GM20000 (cell line): ENCODE measurements at places on chromosomes 4 and X.

DNA sequence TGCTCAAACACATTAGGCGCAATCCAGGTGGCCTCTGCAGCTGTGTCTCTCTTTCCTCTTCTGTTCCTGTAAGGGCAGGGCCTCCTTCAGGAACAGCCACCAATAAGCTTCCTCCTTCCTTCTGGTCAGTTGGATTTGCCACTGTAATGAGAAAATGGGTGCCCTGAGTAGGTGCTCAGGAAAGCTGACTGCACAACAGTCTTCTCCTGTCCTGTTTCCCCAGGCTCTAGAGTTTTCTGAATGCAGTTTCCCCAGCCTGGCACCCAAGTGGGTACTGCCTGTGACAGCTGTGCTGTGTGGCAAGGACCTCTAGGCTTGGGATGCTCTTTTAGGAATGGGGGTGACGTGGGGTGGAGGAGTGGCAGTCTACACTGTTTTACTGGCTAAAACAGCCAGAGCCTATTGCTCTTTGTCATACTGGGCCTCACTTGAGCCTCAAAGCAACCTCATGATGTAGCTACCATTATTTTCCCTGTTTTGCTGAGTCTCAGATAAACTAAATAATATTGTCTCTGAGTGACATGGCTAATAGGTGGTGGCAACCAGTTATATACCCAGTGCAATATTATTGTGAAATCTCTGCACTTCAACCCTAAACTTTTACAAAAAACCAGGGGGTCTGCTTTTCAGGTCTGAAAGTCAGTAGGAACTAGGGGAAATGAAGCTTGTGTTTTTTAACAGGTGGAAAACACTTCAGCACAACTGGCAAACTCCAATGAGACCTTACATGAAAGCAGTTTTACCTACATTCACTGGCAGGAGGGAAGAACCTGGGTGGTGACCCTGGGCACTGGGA, 1.2 kb downstream of the CXCL2 start:
- DNase-seq = no peak

DNA sequence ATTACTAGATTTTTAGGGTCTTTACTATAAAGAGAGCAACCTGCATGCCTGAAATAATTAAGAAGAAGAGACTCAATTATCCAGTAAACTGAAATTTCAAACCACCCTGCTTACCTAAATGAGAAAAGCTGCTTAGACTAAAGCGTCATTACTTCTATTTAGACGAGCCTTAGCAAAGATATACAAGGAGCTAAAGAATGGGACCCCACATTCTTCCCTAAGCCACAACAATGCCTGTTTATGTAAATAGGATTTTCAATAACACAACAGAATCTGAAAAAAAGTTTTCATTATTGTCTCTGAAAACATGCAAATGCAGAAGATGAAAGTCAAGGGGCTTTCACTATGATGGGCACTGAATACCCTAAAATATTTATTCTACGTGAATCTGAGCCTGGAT, 16.2 kb downstream of the GPC3 start:
- no peak for DNase-seq

GRCh38 chrX:136626891-136627290, 21.1 kb upstream of the CD40LG start:
- DNase-seq = no peak

GRCh38 chrX:41288641-41289040, 45.3 kb upstream of the DDX3X start:
- no peak for DNase-seq

- DNase-seq = no peak
Observed at GRCh38 chrX:39251995-39252394, 450.7 kb downstream of the MID1IP1 start.

GRCh38 chr4:170666909-170667308, 577.2 kb upstream of the AADAT start:
- no peak for DNase-seq

- peak; percentile 48 for DNase-seq
Observed at GRCh38 chrX:154308108-154308946, 12.7 kb downstream of the TKTL1 start.

DNA sequence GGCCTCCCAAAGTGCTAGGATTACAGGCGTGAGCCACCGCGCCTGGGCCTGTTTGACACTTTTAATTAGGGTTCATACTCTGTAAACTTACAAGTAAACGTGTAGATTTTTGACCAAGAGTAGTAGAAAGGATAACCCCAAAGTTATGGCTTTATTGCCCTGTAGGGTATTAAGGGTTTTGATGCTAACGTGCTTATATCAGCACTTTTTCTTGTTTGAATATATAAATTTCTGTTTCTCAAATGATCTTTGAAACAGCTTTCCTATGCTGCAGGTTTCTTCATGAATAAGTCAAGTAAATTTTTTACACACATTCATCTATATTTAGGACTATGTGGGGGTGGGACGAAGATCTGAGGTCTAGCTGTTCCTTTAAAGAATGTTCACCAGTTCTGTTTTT, 29.3 kb upstream of the REPS2 start:
- DNase-seq = no peak

- no peak for DNase-seq
Observed at GRCh38 chr4:47907089-47907646, 7.2 kb downstream of the NFXL1 start.

DNA sequence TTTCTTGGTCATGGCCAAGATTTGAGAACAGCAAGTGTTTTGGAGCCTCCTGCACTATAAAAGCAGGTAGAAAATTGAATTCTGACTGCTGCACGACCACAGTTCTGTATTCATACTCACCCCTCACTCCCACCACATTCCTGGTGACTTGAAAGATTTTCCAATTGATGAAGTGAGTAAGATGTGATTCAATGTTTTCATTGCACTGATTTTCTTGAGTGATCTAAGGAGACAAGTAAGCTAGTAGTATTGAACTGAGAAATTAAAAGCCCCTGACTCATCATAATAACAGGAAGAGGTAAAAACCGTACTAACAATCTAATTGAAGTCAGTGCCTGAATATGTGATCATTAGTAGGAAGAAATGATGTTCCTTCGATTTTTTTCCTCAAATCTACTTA, 6.1 kb upstream of the SEC24D start:
- DNase-seq = no peak

- no peak for DNase-seq
Observed at GRCh38 chr4:98030059-98030458, 113.2 kb downstream of the STPG2 start.

- no peak for DNase-seq
Observed at GRCh38 chr4:101697266-101697665, 93.3 kb upstream of the BANK1 start.

DNA sequence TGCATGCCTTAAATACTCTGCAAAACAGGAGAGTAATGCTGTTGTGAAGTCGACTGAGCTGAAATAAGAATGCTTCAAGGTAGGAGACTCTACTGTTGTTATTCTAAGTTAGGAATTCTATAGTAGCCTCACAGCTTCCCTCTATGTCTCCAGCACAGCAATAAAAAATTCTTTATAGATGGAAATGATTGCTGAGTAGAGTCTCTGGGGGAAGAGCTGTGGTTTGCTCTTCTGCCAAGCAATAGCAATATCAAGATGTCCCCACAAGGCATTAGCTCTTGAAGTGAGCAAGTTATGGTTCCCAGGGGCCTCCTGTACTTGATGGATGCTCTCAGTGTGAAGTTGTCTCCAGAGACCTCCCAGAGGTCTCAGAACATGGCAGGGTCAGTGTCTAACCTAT, 880.6 kb upstream of the FRG1 start:
- no peak for DNase-seq

DNA sequence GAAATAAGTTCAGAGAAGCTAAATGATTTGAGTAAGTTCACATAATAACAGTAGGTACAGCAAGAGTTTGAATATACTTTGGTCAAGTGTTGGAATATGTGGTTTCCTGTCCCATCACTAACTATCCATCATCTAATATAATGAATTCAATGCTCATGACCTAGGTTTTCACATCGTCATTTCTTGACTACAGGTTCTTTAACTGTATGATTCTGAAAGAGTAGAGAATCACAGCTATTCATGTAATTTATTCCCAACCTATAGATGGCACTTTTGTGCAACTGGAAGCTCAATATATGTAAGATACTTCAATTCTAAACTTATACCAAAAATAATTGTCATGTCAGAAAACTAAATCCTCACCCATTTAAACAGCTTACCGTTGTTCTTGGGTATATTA, 53.1 kb downstream of the TIGD2 start:
- no peak for DNase-seq

GRCh38 chrX:6917666-6918065, 229.8 kb upstream of the STS start:
- DNase-seq = no peak

DNA sequence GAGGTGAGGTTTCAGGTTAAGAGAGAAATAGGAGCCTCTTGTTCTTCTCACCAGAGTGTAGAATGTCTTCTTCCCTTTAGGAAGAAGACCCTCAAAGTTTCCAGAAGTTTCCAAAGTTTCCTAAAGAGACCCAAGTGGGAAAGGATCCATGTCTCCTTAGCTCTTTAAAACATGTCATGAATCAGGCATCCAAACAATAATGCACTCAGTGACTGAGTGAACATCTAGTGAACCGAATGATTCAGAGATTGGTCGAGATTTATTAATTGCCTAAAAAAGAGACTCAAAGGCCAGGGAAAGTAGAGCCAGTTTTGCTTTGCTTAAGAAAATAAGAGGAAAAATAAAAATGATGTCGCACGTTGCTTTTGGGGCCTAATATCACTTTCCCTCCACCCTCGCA, 29.4 kb downstream of the FGF5 start:
- DNase-seq = no peak

DNA sequence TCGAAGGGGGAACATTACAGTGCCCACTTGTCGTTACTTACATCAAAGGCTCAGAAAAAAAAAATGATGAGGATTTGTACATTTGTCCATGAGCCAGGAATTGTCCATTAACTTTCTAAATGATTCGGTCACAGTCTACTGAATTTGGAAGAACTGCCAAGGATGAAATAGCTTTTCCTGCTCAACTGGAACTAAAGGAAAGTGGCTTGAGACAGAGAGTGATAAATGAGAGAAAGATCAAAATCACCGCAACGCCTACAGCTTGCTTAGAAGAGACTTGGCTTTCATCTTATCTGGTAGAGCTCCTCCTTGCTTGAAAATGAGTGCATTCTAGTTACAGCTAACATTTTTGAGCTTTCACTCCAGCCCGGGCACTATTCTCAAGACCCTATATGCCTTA, 55.5 kb upstream of the ADGRG2 start:
- no peak for DNase-seq

GRCh38 chr4:168411318-168412150, 68.8 kb downstream of the DDX60L start:
- no peak for DNase-seq

GRCh38 chr4:117550085-117550484, 464.7 kb upstream of the TRAM1L1 start:
- no peak for DNase-seq

DNA sequence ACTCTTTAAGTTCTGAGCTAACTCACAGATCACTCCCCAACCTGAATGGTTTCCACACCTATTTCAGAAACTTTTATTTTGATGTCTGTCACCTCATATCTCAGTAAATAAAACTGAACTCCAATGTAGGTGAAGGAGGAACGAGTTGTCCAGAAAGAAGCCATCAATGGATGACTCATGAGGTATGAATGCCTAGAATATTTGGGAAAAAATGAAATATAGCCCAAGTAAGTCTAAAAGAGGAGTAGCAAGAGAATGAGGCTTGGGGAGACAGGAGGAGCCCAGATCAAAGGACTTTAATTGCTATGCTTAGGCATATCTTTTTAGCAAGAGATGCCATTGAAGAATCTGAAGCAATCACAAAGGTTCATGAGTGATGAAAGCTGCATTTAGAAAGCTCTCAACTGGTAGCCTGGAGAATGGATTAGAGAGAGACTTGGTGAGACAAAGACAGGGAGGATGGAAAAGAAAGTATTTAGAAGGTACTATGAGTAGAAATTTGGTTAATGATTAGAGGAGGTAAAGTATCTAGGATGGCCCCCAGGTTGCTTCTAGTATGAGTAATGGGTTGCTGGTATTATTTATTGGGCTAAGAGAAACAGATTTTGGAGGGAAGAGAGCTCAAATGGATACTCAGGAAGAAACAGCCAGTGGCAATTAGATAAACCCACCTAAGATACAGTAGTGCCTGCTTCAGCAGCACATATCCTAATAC, 39.4 kb downstream of the NOCT start:
- no peak for DNase-seq

- DNase-seq = no peak
Observed at GRCh38 chr4:86329431-86329830, 30.4 kb downstream of the MAPK10 start.

DNA sequence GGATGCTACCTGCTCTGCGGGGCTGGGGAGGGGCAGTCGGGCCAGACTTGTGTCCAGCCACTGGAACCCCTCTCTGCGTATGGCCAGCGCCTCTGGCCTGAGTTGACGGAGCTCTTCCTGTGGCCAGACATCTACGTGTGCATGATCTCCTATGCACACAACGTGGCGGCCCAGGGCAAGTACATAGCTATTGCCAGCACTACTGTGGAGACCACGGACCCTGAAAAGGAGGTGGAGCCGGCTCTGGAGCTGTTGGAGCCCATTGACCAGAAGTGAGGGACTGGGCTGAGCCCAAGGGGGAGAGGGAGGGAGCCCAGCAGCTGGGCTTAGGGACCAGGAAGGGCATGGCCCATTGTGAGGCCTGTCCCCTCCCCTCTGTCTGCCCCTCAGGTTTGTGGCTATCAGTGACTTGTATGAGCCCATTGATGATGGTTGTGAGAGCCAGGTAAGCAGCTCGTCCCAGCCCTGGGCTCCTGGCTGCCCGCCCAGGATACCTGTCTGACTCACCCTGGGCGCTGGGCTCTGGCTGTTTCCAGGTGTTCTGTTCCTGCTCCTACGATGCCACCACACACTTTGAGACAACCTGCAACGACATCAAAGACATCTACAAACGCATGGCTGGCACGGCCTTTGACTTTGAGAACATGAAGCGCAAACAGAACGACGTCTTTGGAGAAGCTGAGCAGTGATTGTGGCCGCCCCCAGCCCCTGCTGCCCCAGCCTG, 1.8 kb upstream of the FAM50A start:
- DNase-seq = no peak

DNA sequence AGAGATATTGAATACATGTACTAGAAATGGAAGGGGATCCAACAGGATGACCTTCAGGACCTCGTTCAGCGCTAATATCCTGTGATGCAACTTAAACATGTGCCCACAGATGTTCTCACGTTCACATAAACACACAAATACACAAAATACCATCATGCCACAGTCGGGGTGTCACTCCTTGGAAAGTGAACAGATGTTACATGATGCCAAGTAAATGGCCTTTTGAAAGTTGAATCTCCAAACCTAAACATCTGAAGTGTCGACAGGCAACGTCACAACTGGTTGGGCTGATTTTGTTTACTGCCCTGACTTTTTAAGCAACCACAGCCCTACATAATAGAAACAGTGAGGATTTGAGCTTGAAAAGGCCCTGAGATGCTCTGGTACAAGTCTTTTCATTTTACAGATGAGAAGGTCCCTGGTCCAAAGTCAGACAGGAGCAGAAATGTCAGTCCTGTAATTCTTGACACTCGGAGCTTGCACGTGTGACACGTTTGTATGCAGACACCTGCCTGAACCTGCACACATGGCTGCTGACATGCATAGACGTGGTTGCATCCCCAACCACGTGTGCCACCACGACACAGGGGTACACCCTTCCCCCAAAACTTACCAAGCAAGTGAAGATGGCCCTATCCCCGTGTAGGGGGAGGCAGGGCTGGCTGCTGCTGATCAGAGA, 23.5 kb upstream of the BCORL1 start:
- no peak for DNase-seq
